Activated CD8-positive, alpha-beta memory T cell treated with anti-CD3 and anti-CD28 coated beads for 1 hour (primary cell): ENCODE measurements at places on chromosomes 5 and 9.

DNA sequence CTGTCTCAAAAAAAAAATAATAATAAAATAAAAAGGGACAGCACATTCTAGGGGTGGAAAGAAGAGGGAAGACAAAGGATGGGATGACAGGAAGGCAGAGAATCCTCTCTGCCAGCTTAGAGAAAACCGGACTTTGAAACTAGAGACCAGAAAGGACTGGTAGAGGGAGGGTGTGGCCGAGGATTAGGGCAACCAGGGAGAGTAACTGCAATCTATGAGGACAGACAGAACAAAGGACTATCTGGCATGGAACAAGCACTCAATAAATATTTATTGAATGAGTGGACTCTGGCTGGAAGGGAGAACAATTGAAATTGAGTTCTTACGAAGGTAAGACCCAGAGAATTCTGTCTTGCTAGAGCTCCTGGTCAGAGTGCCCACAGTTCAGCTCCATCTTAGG, 2.4 kb downstream of the GBA2 start:
- DNase-seq: no peak

GRCh38 chr5:112390327-112390726, 28.8 kb downstream of the EPB41L4A start:
- no peak for DNase-seq

GRCh38 chr9:70073756-70074155, 30.1 kb downstream of the MAMDC2 start:
- no peak for DNase-seq

- no peak for DNase-seq
Measured at GRCh38 chr9:72203205-72203803, 54.1 kb downstream of the GDA start.

- DNase-seq: no peak
Measured at GRCh38 chr5:8491254-8491653, 622.3 kb downstream of the MTRR start.

DNA sequence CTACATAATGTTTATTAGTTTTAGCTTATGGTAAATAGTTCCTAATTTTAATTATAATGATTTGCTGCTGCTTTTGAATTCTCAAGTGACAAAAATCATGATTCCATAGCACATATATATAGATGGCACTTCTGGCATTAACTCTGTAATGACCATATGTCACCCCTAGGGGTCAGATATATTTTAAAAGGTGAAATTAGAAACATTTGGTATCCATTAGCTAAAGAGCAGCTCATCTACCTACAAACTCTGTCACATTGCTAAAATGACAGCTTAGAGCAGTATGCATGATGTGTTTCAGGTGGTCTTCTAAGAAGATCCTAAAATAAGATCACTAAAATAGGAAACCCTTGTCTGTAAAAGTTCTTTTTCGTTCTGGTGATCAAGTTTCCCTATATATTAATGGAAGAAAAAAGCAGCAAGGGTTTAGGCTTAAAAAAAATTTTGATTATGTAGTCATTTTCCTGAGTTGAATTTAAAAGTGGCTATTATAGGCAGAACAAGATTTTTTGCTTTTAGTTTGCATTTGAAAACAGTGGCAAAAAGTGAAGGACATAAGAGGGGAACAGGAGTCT, 157.7 kb upstream of the POU5F2 start:
- no peak for DNase-seq

GRCh38 chr5:131431794-131432193, 167.9 kb downstream of the CDC42SE2 start:
- no peak for DNase-seq

DNA sequence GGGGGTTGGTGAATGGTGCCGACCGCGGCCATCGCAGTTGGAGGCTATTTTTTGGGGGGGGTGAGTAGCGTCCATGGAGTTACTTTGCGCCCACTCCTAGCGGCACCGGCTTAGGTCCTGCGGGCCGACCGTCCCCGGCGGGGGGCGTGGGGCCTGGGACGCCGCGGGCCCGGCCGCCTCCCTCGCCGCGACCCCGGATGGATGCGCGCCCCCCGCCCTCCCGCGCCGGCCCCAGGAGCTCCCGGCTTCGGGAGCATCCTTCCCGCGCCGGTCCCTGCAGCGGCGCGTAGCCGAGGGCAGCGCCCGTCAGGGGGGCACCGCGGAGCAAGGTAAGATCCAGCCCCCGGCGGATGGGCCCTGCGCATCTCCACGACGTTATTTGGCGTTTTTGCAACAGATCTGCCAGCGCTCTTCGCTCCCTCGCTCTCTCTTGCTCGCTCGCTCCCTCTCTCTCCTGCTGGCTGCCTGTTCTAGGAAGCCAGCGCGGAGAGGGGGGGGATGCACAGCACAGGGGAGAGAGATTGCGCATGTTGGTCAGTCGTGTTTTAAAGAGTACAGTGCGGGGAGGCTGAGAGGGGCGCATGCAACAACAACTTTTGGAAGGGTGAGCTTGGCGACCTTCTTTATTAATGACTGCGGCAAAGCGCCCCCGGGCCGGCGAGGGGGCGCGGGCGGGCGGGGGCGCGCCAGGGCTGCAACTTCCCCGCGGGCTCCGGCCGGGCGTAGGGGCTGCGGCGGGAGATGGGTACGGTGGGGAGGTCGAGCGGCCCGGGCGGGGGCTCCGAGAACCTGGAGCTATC, 413 bp downstream of the JADE2 start:
- peak; percentile 47 for DNase-seq

DNA sequence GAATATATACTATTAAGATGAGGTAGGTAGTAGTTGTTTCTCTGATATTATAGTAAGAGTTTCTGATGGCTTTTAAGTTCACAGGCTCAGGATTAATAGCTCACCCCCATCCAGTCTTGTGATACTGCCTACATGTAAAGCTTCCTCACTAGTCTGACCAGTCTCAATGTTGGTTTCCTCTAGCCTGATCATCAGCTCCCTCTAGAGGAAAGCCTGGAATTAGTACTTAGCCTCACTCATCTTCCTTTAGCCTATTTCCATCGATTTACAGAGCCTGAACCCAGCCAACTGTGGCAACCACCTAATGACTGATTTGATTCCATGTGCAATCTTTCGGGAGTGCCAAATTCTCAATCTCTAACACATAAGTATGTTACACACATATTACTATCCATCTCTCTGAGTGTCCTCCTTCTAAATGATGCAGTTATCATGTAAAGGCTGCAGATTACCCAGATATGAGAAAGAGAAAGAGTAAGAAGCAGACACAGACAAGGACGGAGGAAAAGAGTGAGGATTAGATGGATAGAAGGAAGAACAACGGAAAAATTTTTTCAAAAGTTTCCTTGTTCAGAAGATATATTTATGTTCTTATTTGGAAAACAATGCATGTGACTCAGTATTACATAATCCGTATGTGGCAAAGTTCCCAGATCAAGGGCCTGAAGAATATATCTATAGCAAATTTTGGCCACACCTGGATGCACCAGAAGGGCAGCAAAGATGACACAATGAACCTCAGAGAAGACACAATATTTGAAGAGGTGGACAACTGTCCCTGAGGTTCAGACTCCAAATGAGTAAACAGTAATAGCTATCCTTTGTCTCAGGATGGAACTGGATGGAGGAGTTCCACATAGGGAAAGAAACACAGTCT, 333.7 kb downstream of the ELAVL2 start:
- DNase-seq: no peak

DNA sequence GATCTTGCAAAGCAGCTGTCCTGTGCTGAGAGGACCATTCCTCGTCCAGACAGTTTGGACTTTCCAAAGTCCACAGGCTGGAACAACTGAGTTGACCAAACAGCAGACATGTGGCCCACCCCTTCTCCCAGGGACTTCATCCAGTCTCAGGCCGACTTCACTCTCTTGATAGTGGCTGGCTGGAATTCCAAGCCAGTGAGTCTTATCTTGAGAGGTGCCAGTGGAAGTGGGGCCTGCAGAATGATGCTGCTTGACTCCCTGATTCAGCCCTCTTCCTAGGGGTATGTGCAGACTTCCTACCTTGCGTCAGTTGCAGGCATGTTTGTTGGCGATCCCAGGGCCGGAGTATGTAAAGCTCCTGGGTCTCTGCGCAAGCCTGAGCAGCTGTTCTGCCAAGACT, 131.4 kb upstream of the TSLP start:
- no peak for DNase-seq

DNA sequence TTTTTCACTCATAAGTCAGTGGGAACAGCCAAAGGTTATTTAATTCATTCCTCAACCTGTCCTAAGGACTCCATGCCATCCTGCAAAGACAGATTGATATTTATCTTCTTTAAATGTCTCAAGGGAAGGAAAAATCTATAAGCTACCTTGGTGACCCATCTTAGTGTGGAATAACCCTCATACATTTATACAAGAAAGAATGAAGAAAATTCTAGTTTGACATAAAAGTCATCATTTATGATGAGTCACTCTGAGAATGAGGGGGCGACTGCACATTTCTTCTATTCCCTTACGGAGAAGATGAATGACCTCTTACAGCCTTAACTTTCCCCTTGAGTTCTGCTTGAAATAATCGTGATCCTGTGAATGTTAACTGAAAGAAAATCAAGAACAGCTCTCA, 26.8 kb upstream of the NUDT12 start:
- DNase-seq: no peak

- no peak for DNase-seq
Measured at GRCh38 chr9:69027355-69028097, 8.0 kb upstream of the FXN start.

DNA sequence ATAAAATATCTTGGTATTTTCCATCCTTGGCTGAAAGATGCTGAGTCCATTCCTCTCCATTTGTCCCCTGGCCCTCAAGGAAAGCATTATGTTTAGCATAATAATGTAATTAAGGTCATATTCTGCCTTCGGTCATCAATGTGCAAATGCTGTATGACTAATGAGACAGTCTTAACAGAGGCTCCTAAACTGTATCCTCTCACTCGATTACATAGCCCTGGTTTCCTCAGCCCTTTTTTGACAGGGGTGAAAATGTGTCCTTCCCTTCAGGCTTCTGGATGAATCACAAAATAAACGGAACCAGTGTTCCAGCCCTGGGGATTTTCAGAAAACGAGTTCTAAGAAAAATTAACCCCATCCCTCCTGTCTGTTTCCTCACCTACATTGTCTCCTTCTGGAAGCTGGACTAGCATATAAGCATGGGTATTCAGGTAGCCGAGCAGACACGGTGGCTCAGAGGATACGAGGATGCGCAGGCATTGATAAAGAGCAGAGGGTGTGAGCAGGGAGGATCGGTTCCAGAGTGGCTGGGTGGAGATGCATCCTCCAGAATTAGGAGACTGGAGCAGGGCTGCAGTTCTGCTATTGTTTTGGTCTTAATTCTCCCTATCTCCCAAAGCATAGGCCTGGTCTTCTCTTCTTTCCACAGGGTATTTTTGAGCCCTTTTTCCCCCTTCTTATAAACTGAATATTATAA, 742.9 kb downstream of the TLR4 start:
- DNase-seq: no peak

- no peak for DNase-seq
Measured at GRCh38 chr5:130773813-130774212, 391.2 kb downstream of the HINT1 start.

DNA sequence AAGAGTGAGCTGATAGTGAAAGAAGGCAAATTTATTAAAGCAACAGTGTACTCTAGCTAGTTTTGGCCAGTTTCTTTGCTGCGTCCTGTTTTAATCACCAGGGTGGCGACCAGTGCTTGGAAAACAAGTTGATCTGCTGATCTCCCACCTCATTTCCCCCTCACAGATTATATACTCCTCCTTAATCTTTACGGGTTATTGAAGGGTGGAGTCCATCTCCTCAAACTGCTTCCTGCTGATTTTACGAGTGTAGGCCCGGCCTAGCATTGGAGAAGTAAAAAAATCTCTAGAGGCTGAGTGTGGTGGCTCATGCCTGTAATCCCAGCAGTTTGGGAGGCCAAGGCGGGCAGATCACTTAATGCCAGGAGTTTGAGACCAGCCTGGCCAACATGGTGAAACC, 14.0 kb upstream of the CFAP95 start:
- DNase-seq: no peak

GRCh38 chr9:135494791-135495559, 5.5 kb upstream of the MRPS2 start:
- no peak for DNase-seq

DNA sequence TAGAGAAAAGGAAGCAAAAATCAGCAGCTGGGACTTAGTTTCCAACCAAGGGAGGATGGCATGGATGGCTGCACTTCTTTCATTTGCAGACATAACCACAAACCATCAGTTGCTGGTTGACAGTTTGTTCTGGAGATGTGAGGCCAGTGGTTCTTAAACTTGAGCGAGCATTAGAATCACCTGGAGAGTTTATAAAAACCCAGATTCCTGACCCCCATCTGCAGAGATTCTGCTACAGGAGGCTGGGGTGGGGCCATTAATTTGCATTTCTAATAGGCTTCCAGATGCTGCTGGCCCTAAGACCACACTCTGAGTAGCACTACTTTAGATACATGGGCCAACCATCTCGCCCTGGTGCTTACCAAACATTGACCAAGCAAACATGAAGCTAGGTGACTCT, 60.8 kb downstream of the MARCHF3 start:
- no peak for DNase-seq

GRCh38 chr5:62333250-62333794, 27.3 kb downstream of the KIF2A start:
- DNase-seq: no peak

GRCh38 chr5:45697201-45697600, 1.0 kb upstream of the HCN1 start:
- no peak for DNase-seq

DNA sequence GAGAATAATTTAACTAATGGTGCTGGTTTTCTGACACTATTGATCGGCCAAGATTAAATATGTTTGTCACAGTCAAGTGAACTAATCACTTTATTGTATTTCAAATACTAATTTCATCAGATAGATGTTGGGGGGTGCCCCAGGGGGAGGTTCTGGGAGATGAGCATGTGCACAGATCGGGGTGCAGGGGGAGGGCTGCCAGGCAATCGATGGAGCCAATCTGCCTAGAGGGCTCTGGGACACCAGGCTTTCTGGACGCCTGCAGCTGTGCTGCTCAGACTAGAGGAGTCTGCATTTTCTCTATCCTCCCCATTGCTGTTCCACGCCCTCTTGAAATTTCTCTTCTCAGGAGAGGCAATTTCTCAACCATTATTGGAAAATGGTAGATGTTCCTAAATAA, 100.0 kb upstream of the ALDH1B1 start:
- no peak for DNase-seq

GRCh38 chr5:10434392-10434791, 7.3 kb upstream of the ROPN1L start:
- DNase-seq: no peak

GRCh38 chr9:87876708-87877107, 6.0 kb upstream of the SPATA31E1 start:
- DNase-seq: no peak
